ENCODE measurements at places on chromosomes 4 and X.
A peak's percentile ranks its signal among the peaks of the same experiment; 100 is the strongest.

DNA sequence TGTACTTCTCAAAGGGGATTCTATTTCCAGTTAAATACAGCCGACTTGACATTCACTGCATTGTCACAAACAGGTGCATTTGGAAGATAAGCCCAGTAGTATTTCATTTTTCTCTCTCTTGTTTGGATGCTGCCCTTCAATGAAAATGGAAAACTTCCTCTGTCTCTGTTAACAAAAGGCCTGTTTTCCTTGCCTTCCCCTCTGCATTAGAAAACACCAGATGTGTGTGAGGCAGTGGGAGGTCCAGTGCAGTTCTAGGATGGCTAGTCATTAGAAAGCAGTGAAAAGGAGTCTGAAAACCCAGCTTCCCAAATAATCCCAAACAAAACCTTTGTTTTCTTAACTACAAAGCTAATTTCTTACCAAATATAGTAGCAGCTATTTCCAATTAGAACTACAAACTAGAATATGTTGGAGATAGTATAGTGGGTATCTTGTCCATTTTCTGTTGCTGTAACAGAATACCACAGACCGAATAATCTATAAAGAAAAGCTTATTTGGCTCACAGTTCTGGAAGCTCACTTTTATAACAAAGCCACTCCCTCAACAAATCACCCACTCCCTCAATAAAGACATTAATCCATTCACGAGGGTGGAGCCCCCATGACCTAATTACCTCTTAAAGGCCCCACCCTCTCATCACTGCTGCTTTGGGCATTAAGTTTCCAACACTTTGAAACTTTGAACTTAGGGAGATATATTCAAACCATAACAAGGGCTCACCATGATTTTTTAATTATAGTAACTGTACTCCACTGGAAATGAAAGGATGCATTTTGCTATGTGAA, 452.1 kb upstream of the RPS6KA3 start:
- DNase-seq = no peak

DNA sequence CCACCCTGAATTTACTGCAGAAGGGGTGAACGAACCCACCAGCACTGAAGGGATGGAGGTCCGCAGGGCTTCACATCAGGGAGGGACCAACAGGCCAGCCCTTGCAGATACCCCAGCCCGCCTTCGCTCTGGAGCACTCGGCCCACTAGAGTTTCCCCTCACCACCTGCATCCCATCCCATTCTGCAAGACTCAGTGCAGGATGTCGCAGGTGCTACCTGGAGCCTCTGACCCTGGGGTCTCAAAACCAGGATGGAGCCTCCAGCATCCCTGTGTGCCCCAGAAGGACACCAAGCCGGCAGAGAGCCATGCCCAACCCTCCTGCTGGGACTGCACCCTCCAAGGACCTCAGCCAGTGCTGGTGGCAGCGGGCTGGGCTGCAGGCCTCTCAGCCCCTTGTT, 57.6 kb upstream of the ADRA2C start:
- DNase-seq = no peak

DNA sequence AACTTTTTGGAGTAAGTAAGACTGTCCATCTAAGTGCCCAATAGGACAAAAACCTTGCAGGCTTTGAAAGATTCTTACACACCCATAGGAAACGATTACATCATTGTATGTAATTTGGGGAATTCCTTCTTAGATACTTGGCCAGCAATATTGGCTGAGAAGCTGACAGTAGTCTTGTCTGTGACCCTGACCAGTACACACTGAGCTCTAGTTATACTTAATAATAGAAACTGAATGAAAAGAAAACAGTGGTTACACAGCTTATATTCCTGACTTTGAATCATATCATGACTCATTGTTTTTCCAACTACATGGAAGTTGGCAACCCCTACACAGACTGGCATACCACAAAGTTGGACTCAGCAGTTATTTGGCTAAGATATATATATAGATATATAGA, 7.1 kb upstream of the TLR2 start:
- DNase-seq = no peak

DNA sequence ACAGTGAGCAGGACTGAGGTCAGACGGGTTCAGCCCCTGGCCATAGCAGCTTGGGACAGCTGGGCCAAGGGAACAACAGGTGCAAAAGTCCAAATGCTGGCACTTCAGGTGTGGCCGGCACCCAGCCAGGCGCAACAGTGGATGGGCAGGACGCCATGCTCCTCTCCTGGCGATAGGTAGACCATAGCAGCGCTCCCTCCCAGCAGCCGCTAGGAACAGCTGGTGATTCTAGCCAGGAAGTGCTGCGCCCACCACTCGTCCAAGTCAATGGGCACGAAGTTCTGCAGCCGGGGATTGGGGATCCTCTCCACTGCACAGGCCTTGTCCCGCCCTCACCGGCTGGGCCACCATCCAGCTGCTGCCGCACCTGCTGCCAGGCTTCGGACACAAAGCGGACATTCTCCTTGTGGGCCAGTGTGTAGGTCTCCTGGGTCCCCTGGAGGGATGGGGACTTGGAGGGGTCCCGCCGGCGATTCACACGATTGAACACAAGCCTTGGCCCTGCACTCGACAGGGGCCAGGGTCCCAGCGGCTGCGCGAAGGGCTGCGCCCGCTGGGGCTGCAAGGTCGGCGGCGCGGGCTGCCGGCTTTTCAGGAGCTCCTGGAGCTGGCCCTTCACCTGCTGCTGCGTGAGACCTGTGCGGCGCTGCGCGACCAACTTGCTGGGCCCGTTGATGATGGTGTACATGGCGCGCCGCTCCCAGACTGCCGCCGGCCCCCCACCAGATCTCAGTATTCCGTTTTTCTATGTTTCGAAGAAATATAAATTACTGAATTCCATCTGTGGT, 227.5 kb upstream of the STK26 start:
- DNase-seq = no peak

GRCh38 chrX:109658391-109658790, 33.4 kb upstream of the KCNE5 start:
- no peak for DNase-seq

DNA sequence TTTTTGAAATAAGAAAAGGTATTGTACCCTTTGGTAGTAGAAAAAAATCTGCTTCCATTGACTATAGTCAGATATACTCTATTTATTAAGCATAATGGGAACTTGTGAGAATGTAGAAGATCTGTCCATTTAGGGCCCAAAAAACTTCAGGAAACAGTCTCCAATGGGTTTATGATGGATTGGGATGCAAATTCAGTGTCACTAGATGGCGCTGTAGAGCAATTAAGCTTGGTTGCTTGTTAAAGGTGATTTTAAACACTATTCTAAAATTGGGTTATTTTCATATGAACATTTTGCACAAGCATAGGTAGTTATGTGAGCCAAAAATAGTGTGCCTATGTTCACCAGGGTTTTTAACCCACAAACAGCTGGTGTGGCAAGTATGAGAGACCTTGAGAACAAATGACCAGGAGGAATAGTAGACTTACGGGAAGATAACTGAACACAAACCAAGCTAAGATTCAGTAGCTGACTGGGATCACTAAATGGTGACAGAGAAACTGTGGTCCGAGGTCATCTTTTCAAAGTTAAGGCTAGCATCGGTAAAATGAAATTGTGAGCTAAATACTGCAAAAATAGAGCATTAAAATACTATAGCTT, 80.3 kb upstream of the LSM6 start:
- peak; percentile 33 for DNase-seq

GRCh38 chr4:19514276-19515070, 737.2 kb upstream of the SLIT2 start:
- DNase-seq = no peak

GRCh38 chr4:52197306-52197705, 146.2 kb downstream of the SPATA18 start:
- DNase-seq = no peak

DNA sequence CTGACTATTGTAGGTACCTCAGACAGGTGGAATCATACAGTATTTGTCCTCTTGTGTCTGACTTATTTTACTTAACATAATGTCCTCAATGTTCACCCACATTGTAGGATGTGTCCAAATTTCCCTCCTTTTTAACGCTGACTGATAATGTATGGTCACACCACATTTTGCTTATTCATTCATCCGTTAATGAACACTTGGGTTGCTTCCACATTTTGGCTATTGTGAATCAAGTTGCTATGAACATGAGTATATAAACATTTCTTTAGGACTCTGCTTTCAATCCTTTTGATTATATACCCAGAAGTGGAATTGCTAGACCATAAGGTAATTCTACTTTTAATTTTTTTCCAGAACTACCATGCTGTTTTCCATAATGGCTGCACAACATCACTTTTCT, 87.0 kb upstream of the NDP start:
- DNase-seq = no peak

GRCh38 chr4:4852591-4853362, 6.7 kb upstream of the MSX1 start:
- DNase-seq = peak; percentile 5

GRCh38 chrX:41956027-41956426, 32.7 kb upstream of the CASK start:
- DNase-seq = no peak

- DNase-seq = peak; percentile 67
Observed at GRCh38 chr4:48779095-48779997, 733 bp downstream of the FRYL start.

DNA sequence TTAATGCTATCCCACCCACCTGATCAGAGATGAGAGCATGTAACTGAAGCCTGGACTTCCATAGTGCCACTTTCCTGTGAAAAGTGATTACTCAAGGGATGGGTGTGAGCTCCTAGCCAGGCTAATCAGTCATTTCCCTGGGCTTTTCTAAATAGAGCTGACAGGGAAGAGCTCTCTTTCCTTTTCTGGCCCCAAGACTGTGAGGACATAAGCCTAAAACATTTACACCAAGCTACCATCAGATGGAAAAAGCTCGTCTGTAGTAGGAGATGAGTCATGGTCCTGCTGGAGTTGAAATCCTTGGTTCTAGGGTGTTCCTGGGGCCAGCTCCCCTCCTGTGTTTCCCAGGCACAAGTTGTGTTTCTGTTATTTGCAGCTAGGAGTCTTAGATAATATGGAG, 52.4 kb upstream of the NDP start:
- no peak for DNase-seq

GRCh38 chr4:74598611-74599325, 153.8 kb downstream of the AREG start:
- DNase-seq = no peak

DNA sequence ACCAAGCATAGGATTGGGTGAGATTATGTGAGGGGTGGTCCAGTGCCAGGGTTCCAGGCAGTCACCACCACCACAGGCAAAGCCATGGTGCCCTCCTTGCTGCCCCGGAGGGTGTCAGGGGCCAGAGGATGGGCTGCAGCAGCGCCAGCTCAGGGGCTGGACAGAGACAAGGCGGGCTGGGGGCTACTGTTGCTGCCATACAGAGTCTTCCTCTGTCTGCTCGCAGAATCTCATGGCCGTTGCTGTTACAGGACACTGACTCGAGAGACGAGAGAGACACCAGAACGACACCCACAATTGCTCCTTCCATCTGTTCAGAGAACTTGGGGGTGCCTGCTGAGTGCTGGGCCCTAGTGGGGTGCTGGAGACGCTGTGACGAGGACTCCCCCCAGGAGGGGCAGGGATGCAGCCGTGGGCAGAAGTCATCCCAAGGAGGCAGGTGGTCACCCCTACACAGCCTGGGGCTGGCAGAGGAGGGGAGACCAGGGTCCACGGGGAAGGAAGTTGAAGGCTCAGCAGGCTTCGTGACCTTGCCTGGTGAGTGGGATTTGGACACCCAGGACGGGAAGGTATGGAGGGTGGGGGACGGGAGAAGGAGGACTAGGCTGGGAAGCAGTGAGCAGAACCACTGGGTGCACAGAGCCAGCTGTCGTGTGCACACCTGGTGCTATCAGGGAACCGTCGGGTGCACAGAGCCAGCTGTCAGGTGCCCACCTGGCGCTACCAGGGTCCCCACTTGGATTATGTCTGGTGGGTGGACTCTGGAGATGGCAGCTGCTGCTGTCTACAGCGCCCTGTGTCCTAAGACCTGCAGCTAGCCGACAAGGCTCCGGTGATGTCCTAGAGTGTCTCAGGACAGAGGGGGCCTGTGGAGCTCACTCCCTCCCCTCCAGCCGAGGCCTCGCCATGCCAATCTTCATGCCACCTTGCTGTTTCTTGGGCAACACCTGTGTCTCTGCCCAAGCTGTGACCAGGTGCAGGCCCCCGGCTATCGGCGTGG, 43.9 kb upstream of the HMX1 start:
- DNase-seq = no peak

- DNase-seq = no peak
Observed at GRCh38 chr4:123546573-123547060, 150.0 kb downstream of the SPRY1 start.

GRCh38 chrX:19195243-19195610, 73.0 kb upstream of the ADGRG2 start:
- peak; percentile 1 for DNase-seq

DNA sequence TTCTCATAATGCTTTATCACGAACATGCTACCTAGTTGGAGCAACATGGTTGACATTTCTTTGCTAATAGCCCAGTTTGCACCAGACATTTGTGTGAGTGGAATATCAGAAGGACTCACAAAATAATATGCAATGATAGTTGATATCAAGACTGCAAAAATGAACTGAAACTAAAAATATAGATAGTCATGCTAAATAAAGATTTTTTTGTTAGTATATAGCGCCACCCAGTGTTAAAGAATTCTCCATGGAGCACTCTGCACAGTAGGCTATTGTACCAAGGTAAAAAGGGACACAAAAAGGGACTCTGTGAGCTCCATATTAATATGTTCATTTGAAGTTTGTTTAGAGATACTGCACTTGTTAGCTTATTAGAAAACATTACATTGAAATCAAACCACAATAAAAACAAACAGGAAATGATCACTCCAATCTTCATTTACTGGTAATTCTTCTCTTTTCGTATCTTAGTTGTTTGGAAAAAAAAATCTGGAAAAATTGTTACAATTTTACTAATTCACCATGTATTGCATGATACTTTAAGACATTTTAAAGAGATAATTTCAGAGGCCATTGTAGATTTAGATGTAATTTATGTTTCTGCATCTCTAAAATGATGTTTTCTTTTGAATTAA, 1509.6 kb downstream of the ADGRL3 start:
- DNase-seq = no peak

GRCh38 chrX:134377537-134377936, 82.4 kb upstream of the HPRT1 start:
- peak; percentile 13 for DNase-seq

DNA sequence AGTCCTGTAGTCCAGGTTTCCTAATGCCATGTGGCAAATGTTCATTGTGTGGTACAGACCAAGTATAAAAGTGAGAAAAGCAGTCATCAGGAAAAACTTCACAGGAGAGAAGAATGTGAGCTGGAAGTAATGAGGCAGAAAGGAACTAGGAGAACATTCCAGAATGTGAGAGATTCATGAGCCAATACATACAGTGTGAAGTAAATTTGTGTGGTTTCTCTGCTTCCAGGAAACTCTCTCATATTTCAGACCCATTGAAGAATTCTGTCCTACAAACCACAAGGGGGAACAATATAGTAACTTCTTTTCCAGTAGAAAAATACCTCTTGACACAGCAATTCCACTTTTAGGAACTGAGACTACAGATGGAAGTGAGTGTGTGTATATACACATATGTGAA, 136.5 kb downstream of the RNF150 start:
- DNase-seq = no peak

GRCh38 chr4:6854098-6854744, 55.4 kb upstream of the TBC1D14 start:
- no peak for DNase-seq
